ENCODE measurements at places on chromosomes 16 and 17.

DNA sequence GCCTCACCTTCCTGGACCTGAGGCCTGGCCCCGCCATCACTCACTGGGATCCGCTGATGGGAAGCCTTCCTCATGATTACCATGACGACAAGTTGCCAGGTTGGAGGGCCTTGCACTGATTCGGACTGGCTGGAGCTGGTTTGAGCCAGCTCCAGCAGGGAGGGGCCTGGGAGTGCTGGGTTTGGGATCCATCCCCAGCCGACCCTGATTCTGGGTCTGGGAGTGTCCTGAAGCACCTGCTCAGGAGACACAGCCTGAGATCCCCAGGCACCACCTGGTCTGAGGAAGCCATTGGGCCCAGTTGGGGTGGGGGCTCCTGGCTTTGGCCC lies 5.9 kb upstream of the BAIAP3 start:
- no peak for DNase-seq

DNA sequence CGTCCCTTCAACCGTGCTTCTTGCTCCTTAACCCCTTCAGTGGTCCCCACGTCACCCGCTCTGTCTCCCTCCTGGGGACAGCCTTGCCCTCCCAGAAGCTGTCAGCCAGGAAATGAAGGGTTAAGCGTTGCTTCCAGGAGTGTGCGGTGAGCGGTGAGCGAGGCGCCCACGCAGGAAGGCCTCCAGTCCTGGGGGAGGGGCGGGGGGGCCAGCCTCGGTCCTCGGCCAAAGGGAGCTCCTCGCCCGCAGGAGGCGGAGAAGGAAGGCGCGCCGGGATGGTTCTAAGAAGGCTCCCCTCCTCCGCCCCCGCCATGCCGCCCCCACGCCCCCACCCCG lies 2.3 kb downstream of the RBFOX3 start:
- DNase-seq, result no peak

GRCh38 chr16:10419701-10420100 lies 33.8 kb downstream of the ATF7IP2 start:
- no peak for DNase-seq

- DNase-seq, result no peak
Measured at GRCh38 chr17:40442392-40443195, 656 bp upstream of the IGFBP4 start.

DNA sequence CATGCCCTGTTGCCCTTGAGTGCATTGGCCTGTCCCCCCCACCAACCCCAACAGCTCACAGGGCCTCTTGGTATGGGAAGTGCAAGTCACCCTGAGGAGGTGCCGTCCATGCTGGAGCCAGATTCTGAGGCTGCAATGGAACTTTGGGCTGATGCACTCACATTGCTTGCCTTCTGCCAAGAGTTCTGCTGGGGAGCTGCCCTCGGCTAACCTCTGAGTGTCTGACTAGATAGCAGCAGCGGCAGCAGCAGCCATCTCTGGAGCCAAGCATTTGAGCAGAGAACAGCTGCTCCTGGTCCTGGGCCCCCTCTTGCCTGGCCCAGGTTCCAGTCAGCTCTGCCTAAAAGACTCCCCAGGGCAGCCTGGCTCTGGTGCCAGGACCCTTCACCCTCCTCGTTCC lies 61.5 kb downstream of the GNAO1 start:
- DNase-seq, result no peak

- DNase-seq, result no peak
Measured at GRCh38 chr16:88013766-88014251, 62.6 kb downstream of the BANP start.

DNA sequence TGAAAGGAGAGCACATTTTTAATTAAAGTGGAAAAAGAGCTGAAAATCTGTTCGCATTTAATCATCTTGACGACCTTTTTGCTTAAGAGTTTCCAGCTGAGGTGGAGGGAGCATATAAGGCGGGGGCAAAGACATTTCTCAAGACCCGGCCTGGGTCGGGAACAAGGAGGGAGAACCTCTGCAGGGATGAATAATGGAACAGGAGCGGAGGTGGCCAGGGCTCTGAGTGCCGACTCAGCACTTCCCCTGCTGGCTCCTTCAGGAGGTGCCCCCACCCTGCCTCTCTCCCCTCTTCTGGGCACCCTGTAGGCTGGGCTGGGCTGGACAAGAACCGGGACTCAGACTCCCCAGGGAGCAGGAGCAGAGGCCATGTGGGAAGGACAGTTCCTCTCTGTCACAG lies 7.9 kb upstream of the NGFR start:
- no peak for DNase-seq

DNA sequence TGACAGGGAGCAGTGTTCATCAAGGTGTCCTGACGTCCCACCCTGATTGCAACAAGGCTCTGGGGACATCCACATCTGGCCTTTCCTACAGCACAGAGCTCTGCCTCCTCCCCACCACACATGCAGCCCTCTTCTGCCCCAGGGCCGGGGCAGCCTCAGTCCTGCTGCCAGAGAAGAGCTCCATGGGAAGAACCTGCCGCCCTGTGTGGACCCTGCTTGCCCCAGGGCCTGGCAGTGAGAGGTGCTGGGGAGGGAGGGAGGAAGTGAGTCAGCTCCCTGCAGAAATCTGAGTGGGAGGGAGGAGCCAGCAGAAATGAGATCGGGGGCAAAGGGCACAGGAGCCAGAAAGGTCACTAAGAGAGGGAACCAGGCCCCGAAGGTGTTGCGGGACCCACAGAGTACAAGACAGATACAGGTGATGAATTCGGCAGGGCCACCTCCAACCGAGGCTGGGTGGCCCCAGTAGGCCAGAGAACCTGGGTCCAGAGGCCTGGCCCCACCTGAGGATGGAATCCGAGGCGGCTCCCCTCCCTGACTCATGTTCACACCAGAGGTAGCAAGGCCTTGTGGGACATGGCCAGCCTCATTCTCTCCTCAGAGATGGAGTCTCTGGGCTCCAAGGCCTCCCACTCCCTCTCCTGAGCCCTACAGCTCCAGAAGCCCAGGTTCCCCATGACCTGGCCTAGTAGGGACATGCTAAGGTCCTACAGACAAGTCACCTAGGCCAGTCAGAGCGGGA lies 24.8 kb downstream of the MYO18A start:
- peak; percentile 19 for DNase-seq

- DNase-seq, result no peak
Measured at GRCh38 chr16:83762141-83762991, 45.4 kb upstream of the HSBP1 start.

DNA sequence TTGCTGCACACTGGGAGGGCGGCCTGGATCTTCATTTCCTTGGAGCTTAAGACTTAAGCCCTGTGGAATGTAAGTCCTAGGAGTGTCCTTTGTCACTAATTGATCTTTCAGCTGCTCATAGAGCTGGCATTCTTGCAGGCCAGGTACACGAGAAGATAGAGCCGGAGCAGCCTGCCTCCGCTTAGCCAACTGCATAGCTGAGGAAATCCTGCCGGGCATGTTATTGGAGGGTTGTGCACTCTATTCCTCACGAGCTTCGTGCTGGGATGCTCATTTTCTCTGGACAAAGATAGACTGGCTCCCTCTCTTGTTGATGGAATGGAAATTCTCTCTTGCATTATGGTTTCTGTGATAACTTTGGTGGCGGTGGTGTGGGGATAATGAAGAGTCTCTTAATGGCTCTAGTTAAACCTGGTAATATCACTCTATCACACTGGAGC lies 76.9 kb downstream of the RPA1 start:
- no peak for DNase-seq

- DNase-seq, result no peak
Measured at GRCh38 chr16:68802190-68802589, 41.1 kb upstream of the TANGO6 start.

DNA sequence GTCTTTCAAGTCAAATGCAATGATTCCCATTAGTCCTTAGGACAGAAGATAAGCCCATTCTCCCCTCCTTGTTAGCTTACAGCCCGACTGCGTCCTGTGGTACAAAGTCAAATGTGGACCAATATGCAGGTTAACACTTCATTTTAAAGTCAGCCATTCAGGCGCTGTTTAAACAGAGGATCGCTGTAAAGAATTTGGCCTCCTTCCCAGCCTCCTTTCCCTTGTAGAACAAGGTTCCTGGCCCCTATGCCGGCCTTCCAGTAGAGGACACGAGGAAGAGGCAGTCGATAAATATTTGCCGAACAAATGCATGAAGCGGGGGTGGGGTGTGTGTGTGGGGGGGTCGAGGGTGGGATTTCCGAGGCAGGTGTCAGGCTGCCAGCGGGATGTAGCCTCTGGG lies 4.3 kb downstream of the SDK2 start:
- no peak for DNase-seq

- no peak for DNase-seq
Measured at GRCh38 chr17:44627513-44628242, 28.6 kb upstream of the MEIOC start.

DNA sequence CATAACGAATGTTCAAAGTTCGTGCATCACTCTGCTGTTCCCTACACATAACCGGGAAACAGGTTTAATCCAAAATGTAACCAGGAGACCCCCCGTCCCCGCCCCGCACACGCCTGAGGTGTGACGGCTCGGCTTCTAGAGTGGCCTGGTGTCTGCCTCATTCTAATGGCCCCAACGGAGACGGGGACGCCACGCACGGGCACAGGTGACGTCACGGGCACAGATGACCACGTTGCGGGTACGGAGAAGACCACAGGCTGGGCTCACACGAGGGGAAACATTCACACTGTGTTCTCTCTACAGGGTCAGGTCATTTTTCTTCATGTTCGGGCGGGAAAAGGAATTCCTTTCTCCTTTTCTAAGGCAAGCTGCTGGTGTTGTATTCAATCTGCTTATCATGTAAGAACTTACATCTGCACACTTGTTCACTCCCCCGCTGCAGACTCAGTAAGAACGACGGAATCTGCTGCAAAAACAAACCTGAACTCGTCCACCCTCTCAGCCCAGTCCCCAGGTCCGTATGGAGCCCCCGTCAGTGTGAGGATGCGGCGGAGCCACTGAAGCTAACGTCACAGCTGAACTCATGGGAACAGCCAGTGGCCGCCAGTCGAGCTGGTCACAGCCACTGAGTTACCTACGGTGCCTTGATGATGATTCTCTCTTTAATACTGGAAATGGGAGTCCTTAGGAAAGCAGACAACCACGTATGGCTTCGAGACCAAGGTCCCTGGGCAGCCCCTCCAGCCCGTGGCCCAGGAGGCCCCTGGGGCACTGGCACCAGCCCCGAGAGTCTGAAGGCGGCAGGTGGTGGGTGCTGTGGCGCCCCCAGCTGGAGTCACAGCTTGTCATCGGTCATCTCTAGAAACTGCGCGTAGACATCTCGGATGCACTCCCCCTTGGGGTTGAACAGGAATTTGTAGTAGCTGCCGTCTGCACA lies 32.9 kb downstream of the WDR45B start:
- DNase-seq, result no peak

DNA sequence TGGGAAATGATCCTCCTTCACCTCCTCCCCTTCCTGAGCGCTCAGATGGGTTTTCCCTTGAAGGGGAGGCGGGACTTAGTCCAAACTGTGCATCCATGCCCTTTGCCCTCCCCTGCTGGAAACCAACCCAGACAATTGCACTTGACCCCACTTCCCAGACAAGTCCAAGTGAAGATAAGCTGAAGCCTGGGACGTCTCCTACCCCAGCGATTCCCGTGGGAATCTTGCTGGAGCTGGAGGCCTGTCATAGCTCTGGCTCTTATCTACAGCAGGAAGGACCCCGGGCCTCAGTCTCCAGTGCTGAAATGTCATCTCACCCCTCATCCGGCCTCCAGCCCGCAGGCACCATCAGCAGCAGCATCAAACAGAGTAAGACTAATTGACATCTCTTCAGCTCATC lies 6.5 kb upstream of the NGFR start:
- no peak for DNase-seq

DNA sequence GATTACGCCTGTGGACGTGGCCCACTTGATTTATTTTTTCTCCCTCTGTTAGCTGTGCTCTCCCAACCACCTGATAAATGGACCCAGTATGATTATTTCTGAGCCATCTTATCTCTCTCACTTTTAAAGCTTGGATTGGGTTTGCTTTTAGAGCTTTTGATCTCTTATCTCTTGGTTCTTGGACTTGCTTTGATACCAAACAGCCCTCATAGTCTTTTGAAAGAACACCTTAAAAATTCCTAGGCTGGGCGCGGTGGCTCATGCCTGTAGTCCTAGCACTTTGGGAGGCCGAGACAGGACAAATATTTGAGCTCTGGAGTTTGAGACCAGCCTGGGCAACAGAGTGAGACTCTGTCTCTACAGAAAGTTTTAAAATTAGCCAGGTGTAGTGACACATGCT lies 25.8 kb downstream of the SMTNL2 start:
- DNase-seq, result no peak

GRCh38 chr16:30060836-30061554 lies 4.6 kb upstream of the ALDOA start:
- no peak for DNase-seq

GRCh38 chr17:53449324-53449723 lies 373.4 kb upstream of the KIF2B start:
- DNase-seq, result no peak

DNA sequence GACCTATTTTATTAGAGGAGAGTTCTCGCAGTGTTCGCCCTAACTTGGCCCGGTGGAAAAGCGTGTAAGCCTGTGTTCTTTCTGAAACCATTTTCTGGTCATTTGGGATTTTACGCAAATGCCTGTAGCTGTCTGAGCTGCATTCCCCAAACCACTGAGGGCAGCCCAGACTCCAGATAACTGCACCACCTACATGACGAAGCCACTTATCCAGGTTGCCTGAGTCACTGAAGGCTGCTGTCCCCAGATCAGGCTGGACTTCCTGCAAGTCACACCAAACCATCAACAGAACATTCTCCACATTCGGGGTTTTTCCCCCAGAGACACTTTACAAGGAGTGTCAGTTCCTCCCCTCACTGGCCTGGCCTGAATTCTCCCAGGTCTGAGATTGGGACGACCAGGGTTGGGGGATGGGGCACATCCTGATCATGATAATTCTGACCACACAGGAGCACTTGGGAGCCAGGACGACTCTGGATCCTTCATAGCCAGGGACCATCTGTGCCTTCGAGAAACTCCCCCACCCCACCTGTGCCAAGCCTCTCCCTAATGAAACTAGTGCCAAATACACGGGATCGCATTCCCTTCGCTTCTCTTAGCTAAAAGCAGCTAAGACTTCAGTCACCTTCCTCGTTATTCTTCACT lies 2.3 kb downstream of the RPRML start:
- no peak for DNase-seq

DNA sequence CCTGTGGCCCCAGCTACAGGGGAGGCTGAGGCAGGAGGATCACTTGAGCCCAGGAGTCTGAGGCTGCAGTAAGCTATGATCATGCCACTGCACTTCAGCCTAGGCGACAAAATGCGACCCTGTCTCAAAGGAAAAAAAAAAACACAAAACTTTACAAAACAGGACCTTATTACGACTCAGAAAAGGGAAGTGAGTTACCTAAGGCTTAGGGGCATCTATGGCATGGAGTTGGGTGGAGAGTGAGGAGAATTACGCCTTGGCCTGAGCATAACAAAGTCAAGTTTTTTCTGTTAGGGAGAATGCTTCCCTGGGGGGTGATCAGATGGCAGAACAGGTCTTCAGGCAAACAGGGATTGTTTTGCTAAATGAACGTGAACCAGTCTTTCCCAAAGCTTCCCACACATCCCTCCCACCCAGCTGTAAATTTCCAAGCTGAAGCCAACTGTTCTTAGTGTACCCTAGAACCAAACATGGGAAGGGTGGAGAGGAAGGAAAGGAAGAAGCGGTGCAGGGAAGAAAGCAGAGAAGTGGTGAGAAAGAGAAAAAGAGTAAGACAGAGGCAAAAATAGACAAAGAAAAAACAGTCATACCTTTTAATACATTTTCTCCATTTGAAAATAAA lies 24.6 kb upstream of the TNRC6C start:
- DNase-seq, result no peak

Measured in activated gamma-delta T cell (primary cell).